Caco-2 (cell line): ENCODE measurements at places on chromosomes 11 and 22. TPM values are rescaled to one million over a fixed set of nuclear protein-coding genes. Genes with fewer than 3 reads are reported as not detected.

DNA sequence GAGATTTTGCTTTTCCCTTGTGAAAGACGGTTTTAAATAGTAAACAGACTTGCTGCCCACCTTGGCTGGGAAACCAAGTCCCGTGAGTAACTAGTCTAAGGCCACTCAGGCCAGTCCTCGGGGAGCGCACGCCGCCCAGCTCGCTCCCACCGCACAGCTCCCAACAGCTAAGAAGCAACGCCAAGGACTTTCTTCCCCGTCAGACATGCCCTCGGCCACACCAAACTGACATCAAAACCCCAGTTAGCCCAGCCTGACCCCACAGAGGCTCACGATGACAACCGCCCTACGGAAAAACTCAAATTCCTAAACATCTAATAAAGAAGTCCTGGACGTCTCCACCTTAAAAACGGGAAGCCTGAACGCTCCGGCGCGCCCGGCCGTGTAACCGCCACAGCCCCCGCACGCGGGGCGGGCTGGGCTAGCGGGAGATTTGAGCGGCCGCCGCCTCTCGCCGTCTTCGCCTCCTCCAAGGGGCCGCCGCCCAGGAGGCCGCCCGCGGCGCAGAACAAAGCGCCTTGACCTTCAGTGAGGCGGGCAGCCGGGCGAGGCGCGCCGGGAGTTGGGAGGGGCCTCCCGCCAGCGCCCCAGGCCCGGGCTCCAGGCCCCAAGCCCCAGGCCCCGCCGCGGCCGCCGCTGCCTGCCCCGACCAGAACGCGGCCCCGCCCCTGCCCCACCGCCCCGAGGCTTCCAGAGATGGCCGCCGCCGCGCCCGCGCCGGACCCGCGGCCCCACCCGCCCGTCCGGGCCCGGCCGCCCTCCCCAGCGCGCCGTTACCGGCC is 486 bp downstream of the NAP1L4 start:
- no peak for DNase-seq

- no peak for DNase-seq
These were observed 17.6 kb downstream of the FADS3 start for GRCh38 chr11:61873588-61874376.

- DNase-seq = no peak
These were observed 35.8 kb downstream of the CSTPP1 start for GRCh38 chr11:46972343-46972742.

DNA sequence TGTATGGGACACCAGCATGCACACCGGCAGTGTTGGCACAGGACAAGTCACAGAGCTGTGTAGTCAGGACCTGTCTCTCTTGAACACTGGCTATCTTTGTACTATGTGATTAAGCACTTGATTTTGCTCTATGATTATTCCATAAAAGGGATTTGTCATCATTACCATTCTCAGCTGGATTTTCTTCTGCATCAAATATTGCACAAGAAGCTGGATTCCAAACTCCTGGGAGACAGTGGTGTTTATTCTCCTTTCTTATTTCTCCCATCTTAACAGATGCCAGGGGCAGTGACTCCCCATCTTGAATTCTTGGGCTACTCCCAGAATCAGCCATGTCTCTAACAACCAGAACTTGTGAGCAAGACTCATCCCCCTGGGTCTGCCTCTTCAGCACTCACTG is 62.5 kb upstream of the GNAZ start:
- DNase-seq = no peak

DNA sequence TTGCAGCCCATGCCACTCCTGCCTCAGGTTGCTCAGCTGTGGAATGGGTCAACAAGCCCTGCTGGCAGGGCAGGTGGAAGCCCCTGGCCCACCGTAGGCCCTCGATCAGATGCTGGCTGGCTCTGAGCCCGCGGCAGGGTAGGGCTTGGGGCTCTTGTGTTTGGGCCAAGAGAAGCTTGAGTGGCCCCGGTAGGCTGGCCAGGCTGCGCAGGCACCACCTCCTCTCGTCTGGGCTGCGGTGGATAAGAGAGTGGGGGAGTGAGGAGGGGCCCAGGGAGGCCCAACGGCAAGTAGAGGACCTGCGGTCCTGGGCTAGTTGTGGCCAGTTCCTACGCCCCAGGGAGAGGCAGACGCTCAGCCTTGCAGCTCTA is 115.2 kb downstream of the CEP164 start:
- no peak for DNase-seq

DNA sequence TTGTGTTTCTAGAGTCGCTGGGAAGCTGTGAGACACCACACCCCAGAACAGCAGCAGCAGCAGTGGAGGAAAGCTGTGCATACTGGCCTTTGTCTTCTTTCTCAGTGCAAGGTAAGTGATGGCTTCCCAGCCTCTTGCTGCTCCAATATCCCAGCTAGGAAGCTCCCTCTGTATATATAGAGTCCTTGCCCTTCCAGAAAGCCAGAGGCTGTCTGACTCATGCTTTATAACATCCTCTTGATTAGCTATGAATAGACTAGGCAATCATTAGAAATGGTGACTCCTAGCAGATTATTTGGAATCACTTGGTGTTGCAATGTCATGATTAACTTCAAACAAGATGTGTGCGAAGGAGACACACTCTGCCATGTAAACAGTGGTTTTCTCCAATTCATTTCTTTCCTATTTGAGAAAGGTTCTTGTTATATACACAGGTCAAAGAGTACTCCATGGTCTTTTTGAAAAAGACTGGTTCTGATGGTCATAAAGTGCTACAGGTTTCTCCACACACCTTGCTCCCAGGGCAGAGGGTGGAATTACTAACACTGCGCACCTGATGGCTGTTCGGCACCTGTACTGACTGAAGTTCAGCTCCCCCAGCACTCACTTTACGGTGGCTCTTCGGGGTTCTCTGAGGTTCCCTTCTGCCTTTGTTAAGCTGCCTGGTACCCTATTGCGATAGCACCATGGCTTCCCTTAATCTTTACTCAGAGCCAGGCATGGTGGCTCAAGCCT is at the start of gene MMP1:
MMP1 (minus strand) TSS at position 149 of the 735 bp plus-strand sequence; CDS start at position 81, 68 bp downstream.
- DNase-seq = peak; percentile 34

DNA sequence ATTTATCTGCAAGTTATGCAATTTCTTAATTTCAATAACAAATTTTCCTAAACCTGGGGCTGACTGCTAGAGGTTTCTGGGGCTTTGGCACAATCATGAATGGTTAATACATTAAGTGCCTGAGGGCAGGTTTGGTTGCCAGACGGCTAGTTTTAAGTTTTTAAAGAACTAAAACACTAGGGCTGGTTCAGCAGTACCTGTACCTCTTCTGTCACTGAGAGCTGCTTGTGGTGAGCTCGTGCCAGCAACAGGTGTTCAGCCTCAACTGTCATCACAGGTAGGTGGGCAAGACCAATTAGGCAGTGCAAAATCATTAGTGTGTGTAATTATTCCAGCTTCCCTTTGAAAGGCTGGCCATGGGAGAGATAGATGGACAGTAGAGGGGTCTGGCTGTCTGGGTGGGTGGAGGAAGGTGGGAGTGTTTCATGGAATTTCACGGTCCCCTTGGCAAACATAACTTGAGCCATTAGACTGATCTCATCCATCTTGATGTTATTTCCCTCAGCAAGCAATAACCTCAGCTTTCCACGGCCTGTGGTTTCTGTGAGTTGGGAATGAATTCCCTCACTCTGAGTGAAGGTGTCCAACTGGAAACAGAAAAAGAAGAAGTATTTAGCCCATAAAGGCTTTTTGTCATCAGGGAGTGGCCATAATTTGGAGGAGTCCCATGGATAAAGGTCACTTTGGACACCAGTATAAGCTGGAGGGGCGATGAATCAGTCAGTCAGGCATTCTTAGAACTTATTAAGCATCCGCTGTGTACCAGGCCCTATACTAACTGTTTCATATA is 114.8 kb downstream of the SNX19 start:
- no peak for DNase-seq

DNA sequence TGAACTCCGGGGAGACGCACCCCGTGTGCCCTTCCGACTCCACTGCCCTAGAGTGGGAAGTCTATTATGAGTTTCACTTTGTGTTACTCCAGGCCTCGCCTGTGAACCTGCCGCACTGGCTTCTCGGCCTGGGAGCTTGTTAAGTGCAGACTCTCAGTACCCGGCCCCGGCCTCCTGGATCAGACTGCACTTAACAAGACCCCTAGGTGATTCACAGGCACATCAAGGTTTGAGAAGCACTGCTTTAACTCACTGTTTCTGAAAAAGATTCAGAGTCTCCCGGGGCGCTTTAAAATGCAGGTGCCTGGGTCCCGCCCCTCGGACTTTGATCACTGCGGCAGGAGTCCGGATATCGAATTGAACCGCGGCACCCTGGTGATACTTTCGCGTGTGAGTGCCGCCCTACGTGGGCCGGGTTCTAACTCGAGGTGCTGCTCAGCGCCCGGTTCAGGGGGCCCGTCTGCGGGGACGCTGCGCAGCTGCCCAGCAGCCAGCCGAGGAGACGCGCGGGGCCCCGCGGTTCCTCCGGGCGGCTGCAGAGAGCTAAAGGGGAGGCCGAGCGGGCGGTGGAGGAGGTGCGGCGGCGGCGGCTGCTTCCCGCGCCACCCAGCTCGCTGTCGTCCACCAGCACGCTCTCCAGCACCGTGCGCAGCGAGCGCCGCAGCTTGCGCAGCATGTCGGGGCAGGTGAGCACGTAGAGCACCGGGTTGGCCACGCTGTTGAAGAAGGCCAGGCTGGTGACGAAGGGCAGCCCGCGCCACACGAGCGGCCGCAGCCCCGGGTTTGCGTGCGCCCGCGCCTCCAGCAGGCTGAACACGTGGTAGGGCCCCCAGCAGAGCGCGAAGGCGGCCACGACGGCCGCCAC is 3.4 kb downstream of the PTGDR2 start:
- DNase-seq = peak; percentile 67

- no peak for DNase-seq
These were observed 109.8 kb downstream of the ATXN10 start for GRCh38 chr22:45781459-45781858.

TRIM51 gene
- not detected in 2 replicates for total RNA-seq

GRCh38 chr11:116932181-116932580 is 94.8 kb upstream of the APOA1 start:
- DNase-seq = no peak

GAB4 gene
- total RNA-seq = not detected in 2 replicates

AIFM3 gene
- total RNA-seq = 0.73 and 3.0 TPM in 2 replicates

- DNase-seq = no peak
These were observed 380.7 kb upstream of the KIRREL3 start for GRCh38 chr11:127381247-127381646.

DNA sequence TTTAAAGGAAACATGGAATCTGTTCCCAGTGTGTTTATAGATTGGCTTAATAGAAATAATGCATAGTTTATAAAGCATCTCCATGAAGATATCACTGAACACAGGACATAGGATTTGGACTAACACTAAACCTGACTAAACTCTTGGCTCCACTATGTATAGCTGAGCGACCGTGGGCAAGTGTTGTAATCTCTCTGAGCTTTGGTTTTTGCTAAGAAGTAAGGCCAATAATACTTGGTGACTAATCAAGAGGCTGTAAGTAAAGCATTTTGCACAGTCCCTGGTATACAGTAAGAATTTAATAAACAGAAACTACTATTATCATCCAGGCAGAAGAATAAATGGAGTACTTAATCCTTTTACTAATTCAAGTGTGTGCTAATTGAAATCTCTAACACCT is 125.5 kb upstream of the MTMR2 start:
- DNase-seq = no peak

DNA sequence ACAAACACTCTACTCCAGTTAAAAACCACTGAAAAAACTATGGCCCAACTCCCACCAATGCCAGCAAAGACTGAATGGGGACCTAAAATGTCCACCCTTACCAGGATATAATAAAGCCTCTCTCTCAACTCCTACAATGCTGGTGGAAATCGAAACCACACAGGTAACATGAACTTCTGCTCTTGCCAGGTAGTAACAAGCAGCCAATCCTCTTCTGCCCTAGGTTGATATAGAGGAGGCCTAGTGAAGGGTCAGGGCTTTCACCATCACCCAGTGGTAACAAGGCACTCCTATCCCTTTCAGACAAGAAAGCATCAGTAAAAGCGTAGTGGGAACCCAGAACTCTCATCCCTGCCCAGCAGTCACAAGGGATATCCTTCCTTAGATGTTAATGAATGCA is 22.6 kb downstream of the DCUN1D5 start:
- no peak for DNase-seq

GRCh38 chr11:132960273-132961078 is 571.8 kb downstream of the OPCML start:
- DNase-seq = no peak

- DNase-seq = no peak
These were observed 6.4 kb downstream of the RAC2 start for GRCh38 chr22:37237371-37238268.

MYO18B gene
- 0.07 TPM in 2 replicates for total RNA-seq

DNA sequence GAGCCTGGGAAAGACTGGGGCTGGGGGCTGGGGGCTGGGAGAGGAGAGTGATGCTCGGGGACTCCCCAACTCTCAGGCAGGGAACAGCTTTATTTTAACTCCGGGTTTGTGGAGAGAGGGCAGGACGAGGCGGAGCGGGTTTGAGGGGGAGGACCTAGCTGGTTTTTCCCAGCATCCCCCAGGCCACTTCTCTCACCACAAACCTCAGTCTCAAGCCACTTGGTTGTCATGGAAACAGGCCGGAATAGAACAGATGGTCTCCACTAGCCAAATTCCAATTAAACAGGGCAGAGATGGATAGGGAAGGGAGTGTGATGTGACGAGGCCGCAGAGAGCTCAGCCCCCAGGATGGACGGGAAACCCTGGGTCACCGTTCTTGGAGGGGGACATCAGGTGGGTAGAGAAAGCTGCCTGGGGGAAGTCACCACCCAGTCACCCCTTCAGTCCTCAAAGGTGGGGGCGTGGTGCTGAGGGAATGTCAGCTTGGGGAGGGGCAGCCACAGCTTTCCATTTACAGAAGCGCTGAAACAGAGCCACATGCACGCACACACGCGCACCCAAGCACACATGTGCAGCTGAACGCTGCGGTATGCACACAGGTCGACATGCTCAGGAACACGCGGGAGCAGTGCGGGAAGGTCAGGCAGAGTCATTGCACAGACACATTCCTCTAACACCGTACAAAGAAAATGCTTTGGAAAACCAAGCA is 19.2 kb downstream of the NECTIN1 start:
- DNase-seq = no peak

MPPED2 gene
- total RNA-seq = not detected in 2 replicates

C2CD3 gene
- 47.0 and 47.5 TPM in 2 replicates for total RNA-seq
